ENCODE measurements at places on chromosomes 5 and 9.

GRCh38 chr5:88761939-88762338, 121.0 kb downstream of the MEF2C start:
- H3K4me3 ChIP-seq: no peak overlapping the region
- no peaks in the 10 kb centered on the region for H3K36me3 ChIP-seq
- H3K4me1 ChIP-seq: no peaks in the 10 kb centered on the region
- peaks cover 3% of the 10 kb centered on the region for H3K27me3 ChIP-seq

GRCh38 chr5:173664154-173664526, 47.7 kb upstream of the BOD1 start:
- H3K27ac ChIP-seq: no peak overlapping the region
- no peaks in the 10 kb centered on the region for H3K27me3 ChIP-seq
- no peaks in the 10 kb centered on the region for H3K4me1 ChIP-seq
- no peak for DNase-seq
- H3K4me3 ChIP-seq: no peak overlapping the region

GRCh38 chr5:159650803-159651202, 265.5 kb upstream of the ADRA1B start:
- H3K4me3 ChIP-seq: no peak overlapping the region
- H3K27ac ChIP-seq: no peak overlapping the region
- no peak for DNase-seq
- no peaks in the 10 kb centered on the region for H3K36me3 ChIP-seq
- no peaks in the 10 kb centered on the region for H3K4me1 ChIP-seq
- no peaks in the 10 kb centered on the region for H3K27me3 ChIP-seq

DNA sequence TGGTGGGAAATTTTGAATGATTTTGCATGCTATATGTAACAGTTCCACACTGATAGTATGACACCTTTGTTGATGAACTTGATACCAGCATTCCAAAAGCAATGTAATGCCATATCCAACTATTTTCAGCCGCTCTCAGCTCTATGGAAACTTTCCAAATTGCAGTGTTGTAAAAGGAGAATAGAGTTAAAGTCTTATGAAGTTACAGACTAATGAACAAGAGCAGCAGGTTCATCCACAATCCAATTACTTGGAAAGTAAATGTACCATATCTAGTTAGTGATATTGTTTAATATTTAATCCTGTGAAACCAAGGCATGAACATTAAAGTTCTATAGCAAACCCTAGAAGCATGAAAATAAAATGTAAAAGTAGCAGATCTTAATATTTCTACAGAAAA, 418.2 kb downstream of the TUSC1 start:
- no peak for DNase-seq
- no peaks in the 10 kb centered on the region for H3K4me1 ChIP-seq
- H3K36me3 ChIP-seq: no peaks in the 10 kb centered on the region
- no peak overlapping the region for H3K27ac ChIP-seq

DNA sequence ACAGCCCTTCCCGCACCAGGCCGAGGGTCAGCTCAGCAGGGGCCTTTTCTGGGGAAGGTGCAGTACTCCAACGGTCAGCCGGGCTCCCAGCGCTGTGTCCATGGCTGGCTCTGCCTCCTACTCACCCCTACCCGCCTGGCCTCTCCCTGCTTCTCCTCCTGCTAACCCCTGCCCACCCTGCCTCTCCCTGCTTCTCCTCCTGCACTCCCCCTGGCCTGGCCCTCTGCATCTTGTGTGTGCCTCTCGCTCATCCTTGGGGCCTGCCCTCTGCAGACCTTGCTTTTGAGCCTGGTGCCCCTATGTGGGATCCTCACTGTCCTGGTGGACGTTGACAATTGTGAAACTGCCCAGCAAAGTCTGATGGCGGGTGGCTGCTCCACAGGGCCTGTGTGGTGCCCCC, 274.6 kb upstream of the IRX2 start:
- no peaks in the 10 kb centered on the region for H3K4me1 ChIP-seq
- no peaks in the 10 kb centered on the region for H3K36me3 ChIP-seq
- no peak for DNase-seq
- no peaks in the 10 kb centered on the region for H3K27me3 ChIP-seq
- no peak overlapping the region for H3K4me3 ChIP-seq
- H3K27ac ChIP-seq: no peak overlapping the region

GRCh38 chr5:118548761-118549720, 439.3 kb downstream of the DTWD2 start:
- no peaks in the 10 kb centered on the region for H3K27me3 ChIP-seq
- no peaks in the 10 kb centered on the region for H3K4me1 ChIP-seq
- no peak overlapping the region for H3K27ac ChIP-seq
- no peaks in the 10 kb centered on the region for H3K36me3 ChIP-seq

- no peak for DNase-seq
- H3K27me3 ChIP-seq: no peaks in the 10 kb centered on the region
- no peak overlapping the region for H3K27ac ChIP-seq
- no peaks in the 10 kb centered on the region for H3K4me1 ChIP-seq
- H3K4me3 ChIP-seq: no peak overlapping the region
- H3K36me3 ChIP-seq: no peaks in the 10 kb centered on the region
Measured at GRCh38 chr5:78908173-78909061, 76.7 kb downstream of the ARSB start.

GRCh38 chr5:140342287-140342686, 4.1 kb downstream of the HBEGF start:
- peak overlapping the region; percentile 32 for H3K27ac ChIP-seq
- H3K4me1 ChIP-seq: peaks cover 35% of the 10 kb centered on the region

DNA sequence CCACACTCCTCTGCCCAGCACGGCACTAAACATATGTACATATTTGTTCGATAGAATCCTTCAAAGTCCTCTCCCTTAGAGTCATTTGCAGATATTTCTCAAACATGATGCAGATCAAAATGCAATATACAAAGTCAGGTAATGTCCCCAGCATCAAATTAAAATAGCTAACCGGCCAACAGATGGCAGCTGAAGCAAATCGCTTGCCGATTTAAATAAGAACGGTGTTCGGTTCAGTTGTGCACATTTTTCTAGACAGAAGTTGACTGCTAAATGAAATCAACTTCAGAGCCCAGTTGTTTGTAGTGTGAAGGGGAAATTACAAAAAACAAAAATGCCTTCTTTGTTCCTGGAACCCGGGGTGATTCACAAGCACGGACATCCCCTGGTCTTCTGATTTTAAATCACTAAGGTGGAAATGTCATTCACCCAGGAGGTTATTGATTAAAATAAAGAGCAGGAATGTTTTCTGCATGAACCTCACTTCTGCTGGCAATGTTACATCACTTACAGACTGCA, 219.2 kb downstream of the EBF1 start:
- no peaks in the 10 kb centered on the region for H3K36me3 ChIP-seq
- H3K4me3 ChIP-seq: no peak overlapping the region
- no peak overlapping the region for H3K27ac ChIP-seq
- H3K27me3 ChIP-seq: no peaks in the 10 kb centered on the region
- DNase-seq: no peak

DNA sequence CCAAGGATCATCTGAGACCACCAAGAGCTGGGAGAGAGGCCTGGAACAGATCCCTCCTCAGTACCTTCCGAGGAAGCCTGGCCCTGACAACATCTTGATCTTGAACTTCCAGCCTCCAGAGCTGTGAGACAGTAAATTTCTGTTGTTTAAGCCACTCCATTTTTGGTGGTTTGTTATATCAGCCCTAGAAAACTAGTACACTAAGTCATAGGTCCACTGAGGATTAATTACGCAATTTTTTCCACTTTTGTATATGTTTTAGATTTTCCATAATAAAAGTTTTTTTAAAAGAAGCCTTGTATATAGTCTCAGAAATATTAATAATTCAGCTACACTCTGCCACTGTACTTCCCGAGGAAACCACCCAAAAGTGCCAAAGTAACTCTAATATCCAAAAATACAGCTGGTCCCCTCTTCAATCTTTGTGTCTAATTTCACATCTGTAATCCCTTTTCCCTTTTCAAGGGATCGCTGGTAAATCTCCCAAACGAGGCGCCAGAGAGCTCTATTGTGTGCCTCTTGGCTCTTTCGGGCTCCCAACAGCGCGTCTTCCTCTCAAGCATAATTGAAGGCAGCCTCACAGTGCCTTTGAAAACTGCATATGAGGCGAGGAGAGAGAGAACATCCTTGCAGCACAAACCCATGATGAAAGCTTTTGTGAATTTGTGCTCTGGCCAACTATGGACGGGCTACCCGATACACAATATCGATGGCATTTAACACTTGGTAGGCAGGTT, 32.7 kb downstream of the PRUNE2 start:
- no peak overlapping the region for H3K4me3 ChIP-seq
- DNase-seq: no peak
- no peak overlapping the region for H3K27ac ChIP-seq
- no peaks in the 10 kb centered on the region for H3K27me3 ChIP-seq
- H3K4me1 ChIP-seq: no peaks in the 10 kb centered on the region
- no peaks in the 10 kb centered on the region for H3K36me3 ChIP-seq

DNA sequence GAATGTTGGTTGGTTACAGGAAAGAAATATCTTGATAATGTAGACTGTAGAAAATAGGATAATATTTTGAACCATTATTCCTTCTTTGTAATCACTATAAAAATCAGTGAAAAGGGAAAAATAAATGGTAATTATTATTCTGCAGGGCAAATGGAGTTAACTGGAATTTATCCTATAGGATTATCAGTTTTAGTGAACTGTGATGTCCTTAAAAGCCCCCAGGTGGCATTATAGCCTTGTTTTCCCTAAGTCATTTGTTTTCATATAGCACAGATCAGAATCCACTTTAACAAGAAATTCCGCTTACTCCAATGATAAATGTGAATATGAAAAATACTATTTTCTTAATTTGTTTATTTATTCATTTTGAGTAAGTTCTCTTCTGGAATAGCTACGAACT, 26.2 kb upstream of the WDR41 start:
- H3K27ac ChIP-seq: no peak overlapping the region
- H3K36me3 ChIP-seq: no peaks in the 10 kb centered on the region
- H3K4me3 ChIP-seq: no peak overlapping the region
- DNase-seq: no peak
- no peaks in the 10 kb centered on the region for H3K4me1 ChIP-seq

GRCh38 chr5:53479590-53480415, 626 bp upstream of the FST start:
- no peaks in the 10 kb centered on the region for H3K27me3 ChIP-seq
- H3K4me1 ChIP-seq: peaks cover 10% of the 10 kb centered on the region
- H3K27ac ChIP-seq: no peak overlapping the region
- no peaks in the 10 kb centered on the region for H3K36me3 ChIP-seq

DNA sequence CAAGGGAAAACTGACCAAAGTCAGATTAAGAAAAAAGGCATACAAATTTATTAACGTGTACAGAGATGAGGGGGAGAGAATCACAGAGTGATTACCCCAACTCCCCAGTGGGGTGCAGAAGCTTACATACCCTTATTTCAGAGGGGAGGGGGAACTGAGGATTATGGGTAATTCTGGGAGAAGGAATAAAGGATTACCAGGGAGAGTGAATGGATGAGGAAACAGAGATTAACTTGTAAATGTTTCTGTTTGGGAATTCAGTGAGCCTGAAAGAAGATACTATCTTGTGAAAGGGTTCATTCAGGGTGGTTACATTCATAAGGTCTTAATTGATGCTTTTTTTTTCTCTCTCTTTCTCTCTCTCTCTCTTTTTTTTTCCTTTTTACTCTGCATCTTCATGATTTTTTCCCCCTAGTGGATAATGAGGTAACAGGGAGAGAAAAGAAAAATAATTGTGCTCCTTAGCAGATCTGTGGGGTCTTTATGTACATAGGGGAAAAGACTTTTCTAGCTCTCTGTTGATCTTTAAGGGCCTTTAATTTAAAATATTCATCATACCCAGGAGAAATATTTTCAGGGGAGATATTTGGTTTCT, 49.4 kb downstream of the TARS1 start:
- H3K27me3 ChIP-seq: no peaks in the 10 kb centered on the region
- no peak overlapping the region for H3K27ac ChIP-seq
- H3K4me1 ChIP-seq: no peaks in the 10 kb centered on the region

Data from naive thymus-derived CD4-positive, alpha-beta T cell (primary cell).